GM23338 (cell line): ENCODE measurements at places on chromosomes 7 and 10. TPM values are rescaled to one million over a fixed set of nuclear protein-coding genes. Genes with fewer than 3 reads are reported as not detected.

DNA sequence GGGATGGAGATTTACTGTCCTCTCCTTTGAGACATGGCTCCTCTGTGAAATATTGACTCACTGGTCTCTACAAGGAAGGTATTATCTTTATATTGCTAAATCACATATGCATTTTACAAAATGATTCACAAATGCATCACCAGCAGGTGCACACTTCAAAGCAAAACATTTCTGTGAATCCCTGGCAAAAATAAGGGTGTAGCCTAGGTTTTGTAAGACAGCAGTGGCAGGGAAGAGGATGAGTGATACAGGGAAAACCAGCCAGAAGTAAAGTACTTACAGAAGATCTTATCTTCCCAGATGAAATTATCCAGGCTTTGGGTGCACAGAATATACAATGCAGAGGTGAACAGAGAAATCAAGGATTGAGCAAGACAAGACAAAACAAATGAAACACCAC, 1094.6 kb downstream of the GATA3 start:
- no peak for DNase-seq

DNA sequence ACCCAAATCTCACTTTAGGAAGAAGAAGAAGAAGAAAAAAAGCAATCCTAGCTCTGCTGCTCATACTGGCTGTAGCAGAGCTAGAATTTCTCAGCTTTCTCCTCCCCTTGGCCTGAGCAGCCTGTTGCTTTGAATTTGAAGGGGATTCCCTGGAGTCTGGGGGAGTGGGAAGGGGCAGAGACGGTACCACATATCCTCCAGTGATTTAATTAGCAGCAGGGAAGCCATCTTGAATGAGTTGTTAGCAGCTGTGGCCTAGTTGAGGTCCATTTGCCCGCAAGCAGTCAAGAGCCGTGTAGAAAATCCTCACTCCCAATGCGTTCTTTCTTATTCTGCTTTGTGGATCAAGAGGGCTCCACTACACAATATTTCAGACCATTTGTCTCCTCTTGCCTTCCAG, 16.5 kb downstream of the PDE6C start:
- no peak for DNase-seq

DNA sequence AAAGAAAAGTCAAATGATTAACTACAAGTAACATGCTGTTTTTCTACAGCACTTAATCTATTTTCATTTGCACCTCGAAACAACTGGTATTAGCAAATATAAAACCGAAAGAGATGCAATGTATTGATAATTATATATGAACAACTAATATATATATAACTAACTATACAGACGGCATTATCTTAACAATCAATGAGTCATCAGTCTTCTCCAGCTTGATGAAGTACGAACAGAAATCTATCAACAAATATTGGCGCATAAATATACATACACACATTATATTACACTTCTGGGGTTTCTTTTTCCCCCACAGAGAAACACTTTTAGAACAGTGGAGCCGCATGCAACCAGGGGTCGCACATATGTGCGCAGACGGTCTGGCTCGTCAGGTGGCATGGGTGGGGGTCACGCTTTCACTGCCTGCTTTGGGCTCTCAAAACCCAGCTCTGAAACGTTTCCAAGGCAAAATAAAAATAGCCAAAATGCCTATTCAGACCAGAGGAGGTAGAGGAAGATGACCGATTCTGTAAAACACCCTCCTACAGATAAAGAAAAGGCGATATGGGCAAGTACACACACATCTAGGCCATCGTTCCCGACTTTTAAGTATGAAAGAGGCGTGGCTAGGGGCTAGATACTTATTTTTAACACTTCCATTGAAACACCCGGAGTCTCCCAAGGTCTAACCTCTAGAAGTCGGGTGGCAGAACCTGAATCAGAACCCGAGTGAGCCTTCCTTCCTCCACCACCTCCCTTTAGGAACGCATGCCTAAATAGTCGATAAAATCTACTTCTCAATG, 1.7 kb downstream of the ARHGAP12 start:
- no peak for DNase-seq

GRCh38 chr10:69172241-69172982, 7.6 kb upstream of the SUPV3L1 start:
- no peak for DNase-seq

DNA sequence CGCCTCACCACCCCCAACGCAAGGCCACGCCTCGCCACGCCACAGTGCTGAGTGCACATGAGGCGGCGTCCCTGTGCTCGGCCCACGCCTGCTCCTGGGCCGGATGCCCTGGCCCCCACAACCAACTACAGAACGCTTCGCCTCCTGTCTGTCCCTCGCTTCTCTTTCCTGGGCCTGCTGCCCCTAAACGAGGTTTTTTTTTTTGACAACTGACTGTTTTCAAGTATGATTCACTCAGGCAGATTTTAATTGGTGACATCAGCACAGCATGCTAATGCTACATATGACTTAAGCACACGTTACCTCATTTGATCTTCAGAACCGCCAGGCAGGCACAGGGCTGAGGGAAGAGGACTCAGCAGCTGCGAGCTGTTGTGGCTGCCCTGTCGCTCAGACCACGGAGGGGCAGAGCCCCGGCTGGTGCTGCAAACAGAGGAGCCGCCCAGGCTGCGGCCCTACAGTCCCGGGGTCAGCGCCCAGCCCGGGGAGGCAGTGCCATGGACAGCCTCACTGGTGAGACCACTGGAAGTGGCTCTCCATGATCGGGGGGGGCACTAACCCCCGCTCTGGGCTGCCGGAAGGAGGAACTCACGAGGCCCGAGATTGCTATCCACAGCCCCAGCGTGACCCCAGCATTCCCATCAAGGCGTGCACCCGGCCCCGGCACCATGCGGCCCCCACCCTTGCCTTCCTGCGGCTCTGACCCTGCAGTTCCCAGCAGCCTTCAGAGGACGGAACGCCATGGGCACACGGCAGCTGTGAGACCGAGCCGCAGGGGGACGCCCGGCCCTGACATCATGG, 212.8 kb downstream of the MAD1L1 start:
- no peak for DNase-seq

DNA sequence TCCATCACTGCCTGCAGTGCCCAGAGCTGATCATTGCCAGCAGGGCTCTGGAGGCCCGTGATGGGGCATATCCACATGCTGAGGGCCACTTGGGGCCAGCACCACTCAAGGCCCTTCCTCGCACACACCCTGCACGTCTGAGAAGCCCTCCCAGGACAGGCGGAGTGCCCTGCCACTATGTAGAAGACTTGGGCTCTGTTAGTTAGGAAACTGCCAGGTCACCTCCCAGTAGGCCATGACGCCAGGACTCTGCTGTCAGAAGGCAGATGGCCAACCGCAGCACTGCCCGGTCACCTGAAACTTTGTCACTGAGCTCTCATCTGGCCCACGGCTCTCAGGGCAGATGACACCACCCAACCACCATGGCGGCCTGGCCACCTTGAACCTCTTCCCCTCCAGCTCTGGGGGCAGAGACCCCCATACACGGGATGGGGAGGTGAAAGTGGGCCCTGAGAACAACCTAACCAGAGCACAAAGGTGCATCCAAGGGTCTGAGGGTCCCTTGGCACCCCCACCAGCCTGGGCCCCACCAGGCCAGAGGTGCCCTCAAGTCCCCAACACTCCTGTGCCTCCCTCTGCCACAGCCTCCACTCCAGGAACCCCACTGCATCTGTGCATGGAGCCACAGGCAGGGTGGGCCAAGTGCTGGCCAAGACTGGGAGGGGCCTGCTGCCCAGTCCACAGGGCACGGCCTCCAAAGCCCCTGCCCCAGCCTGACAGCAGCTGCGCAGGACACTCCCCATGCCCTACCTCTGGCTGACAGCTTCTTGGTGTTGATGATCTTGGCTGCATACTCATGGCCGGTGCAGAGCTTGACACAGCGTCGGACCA, 41.8 kb downstream of the CAMK2B start:
- no peak for DNase-seq

GRCh38 chr7:27950123-27950522, 210.2 kb downstream of the TAX1BP1 start:
- DNase-seq, result no peak

DNA sequence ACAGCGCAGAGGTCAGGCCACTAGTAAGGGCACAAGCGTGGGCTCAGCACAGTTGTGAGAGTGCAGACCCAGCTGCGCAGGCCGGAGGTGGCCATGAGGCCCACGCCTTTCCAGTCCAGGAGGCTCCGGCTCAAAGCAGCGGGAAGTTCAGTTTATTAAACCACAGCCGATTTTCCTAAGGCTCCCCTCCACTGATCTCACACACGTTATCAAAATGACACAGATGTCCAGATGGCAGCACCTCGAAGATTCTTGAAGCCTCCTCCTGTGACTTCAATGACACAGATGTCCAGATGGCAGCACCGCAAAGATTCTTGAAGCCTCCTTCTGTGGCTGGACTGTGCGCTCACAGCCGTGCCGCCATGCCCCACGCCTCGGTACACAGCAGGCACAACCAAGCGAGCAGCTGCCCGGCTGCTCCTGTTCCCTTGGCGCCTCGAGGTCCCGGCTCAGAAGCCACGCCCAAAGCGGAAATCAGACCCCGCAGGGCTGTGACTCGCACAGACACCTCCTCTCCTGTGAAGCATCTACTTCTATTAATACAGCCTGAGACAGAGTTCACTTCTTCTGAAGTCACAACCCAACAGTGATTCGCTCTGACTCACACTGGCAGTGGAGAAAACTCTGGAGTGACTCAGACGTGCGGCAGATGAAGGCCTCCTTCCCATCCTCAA, 122.7 kb downstream of the MAD1L1 start:
- no peak for DNase-seq

DNA sequence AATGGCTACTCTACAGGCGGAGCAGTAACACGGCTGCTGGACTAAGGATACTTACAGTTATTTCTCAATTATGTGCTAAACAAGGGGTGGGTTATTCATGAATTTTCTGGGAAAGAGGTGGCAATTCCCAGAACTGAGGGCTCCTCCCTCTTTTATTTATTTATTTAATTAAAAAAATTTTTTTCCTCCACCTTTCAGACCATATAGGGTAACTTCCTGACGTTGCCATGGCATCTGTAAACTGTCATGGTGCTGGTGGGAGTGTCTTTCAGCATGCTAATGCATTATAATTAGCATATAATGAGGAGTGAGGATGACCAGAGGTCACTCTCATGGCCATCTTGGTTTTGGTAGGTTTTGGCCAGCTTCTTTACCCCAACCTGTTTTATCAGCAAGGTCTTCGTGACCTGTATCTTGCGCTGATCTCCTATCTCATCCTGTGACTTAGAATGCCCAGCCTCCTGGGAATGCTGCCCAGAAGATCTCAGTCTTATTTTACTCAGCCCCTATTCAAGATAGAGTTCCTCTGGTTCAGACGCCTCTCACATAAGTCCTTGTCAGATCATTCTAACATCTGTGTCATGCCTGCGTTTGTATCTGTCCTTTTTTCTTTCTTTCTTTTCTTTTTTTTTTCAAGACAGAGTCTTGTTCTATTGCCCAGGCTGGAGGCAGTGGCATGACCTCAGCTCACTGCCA, 15.9 kb upstream of the STOX1 start:
- DNase-seq, result no peak

- DNase-seq, result no peak
Observed at GRCh38 chr10:132066186-132066585, 440 bp downstream of the JAKMIP3 start.

DNA sequence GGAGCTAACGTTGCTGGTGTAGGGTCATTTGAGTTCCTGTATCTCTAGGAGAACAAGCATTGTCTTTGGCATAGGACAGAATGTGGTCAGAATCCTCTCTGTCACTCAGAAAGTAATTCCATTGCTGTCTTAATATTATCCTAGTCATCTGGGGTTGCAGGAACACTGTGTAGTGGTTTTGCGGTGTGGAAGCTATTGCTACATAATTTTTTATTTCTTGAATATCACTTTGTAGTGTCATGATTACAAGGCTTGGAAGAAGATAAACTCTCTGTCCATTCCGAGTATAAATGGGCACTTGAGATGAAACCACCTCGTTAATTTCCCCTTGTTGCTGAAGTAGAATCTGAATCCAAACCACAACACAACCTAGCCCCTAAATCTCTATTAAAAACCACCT, 919.2 kb downstream of the LRMDA start:
- no peak for DNase-seq

CYP3A5 gene
- total RNA-seq, result not detected in 2 replicates

BLVRA gene
- total RNA-seq, result 17.0 and 20.4 TPM in 2 replicates

FAS gene
- total RNA-seq, result 3.1 and 4.3 TPM in 2 replicates

CNPY1 gene
- total RNA-seq, result 0.31 TPM in 1 of 2 replicates, not detected in the other

ITIH5 gene
- 2.2 and 6.6 TPM in 2 replicates for total RNA-seq

MICALL2 gene
- 11.8 and 13.0 TPM in 2 replicates for total RNA-seq

MSMB gene
- total RNA-seq, result not detected in 2 replicates
